ENCODE measurements at places on chromosomes 11 and 22.
A peak's percentile ranks its signal among the peaks of the same experiment; 100 is the strongest.

DNA sequence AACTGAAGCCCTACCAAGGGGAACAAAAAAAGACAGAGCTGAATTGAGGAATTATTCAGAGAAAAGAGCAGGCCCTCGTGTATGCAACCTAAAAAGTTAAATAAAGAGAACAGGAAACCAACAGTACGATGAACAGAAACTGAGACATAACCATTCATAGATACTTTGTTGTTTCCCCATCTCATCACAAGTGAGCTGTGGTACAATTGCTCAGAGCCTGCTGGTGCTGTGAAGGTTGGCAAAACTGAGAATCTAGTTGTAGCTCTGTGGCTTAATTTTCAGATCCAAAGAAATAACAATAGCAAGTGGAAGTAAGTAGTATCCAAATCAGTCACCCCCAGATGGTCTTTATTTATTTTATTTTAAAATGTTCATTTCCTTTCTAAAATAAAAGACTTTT, 37.7 kb upstream of the BLID start:
- no peak for DNase-seq

DNA sequence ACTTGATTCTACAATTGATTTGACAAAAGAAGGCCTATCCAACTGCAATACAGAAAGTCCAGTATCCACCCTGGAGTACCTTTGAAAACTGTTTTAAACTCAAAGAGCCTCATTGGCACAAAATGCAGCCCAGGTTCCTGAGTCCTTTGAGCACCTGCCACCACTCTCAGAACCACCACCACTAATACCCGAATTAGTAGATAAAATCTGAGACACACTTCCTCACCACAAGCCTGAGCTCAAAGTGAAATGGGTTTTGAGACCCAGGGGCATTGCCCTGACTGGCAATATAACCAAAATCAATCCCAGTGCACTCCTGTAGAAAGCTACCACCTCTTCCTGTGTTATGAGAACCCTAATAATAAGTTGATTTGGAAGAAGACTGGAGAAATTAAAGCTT, 215.7 kb downstream of the CSNK2A3 start:
- no peak for DNase-seq

DNA sequence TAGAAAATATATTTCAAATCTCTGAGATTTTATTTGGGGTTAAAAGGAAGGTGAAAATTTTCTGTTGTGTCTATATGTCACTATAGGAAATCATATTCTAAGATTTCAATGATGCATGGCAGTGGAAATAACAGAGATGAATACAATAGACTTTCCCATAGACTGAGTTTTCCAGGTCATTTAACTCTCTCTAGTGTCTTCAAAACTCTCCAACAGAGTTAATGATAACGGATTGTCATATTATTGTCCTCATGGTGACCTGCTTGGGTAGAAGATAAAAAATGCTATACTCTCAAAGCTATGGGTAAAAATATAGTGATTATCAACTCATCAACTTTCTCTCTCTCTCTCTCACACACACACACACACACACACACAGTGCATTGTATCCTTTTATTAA, 312.9 kb downstream of the CNTN5 start:
- no peak for DNase-seq

- DNase-seq = no peak
Measured at GRCh38 chr11:131767421-131767820, 397.0 kb downstream of the NTM start.

- DNase-seq = peak; percentile 78
Measured at GRCh38 chr22:34587357-34588356, 478.3 kb upstream of the ISX start.

GRCh38 chr11:84313830-84314359, 1027.7 kb upstream of the CCDC90B start:
- DNase-seq = no peak

DNA sequence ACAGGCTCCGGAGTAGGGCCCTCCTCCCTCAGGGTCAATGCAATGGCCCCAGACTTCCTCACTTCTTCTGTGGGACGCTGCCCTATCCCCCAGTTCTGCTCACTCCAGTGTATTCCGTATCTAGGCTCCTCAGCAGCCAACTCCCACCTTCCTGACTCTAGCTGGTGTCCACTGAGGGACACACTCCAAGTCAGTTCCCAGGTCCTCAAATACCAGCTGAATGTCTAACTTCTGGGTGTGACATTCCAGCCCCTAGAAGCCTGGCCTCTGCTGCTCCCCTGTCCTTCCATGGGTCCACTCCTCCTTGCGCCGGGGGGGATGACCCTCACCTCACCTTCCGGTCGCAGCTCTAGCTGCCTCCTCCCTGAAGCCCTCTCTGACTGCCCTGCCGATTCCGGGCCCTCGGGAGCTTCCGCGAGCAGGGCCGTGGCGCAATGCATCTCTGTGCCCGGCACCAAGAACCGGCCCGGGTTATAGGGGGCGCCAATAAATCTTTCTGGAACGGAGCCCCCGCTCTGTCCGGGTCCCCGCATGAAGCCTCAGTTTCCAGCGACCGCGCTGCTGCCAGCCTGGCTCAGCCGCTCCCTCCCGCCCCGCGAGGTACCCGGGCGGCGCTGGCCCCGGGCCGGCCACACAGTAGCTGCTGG, 15.4 kb downstream of the BAD start:
- DNase-seq = no peak

- DNase-seq = no peak
Measured at GRCh38 chr11:109015283-109015682, 350.4 kb downstream of the DDX10 start.

GRCh38 chr11:33389635-33390034, 132.5 kb downstream of the HIPK3 start:
- DNase-seq = no peak

DNA sequence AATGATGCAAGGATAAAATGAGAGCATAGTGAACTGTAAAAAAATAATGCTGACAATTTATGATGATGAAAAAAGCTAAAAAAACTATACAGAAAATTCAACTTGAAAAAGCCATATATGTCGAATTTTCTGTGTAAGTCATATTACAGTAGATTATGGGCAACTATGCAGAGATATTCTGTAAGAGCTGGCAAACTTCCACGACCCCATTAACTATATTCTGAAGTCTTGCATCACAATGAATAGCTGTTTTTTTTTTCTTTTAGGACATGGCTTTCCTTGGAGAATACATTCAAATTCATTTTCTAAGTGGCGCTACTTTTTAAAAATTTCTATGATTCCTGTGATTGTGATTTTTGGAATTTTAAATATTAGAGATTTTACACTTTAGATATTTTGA, 18.4 kb downstream of the PSMD13 start:
- no peak for DNase-seq

DNA sequence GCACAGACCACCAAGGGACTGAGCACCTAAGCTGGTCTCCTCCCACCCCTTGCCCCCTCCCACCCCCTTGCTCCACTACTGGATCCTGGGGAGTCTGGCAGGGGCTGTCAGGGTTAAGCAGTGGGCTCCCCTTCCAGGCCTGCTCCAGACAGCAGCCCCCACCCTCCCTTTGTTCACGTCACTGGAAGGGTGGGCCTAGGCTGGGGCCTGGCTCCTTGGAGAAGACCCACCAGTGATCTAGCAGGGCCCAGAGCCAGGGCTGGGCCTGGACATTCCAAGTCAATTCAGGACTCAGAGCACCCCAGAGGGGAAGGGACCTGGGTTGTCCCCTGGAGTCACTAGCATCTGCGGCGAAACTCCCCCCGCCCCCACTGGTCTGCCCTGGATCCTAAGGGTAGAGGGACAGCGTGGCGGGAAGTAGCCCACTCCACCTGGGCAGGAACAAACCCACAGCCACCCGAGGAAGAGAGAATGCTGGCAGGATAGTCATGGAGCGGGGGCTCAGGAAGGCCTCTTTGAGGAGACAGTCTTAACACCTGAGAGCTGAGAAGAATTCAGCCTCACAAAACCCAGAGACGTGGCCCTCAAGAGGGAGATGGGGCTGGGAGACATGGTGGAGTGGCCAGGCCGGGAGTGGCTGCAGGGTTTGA, 45.8 kb downstream of the IGLL1 start:
- DNase-seq = no peak

GRCh38 chr11:60923326-60923725, 934 bp upstream of the TMEM132A start:
- peak; percentile 16 for DNase-seq

DNA sequence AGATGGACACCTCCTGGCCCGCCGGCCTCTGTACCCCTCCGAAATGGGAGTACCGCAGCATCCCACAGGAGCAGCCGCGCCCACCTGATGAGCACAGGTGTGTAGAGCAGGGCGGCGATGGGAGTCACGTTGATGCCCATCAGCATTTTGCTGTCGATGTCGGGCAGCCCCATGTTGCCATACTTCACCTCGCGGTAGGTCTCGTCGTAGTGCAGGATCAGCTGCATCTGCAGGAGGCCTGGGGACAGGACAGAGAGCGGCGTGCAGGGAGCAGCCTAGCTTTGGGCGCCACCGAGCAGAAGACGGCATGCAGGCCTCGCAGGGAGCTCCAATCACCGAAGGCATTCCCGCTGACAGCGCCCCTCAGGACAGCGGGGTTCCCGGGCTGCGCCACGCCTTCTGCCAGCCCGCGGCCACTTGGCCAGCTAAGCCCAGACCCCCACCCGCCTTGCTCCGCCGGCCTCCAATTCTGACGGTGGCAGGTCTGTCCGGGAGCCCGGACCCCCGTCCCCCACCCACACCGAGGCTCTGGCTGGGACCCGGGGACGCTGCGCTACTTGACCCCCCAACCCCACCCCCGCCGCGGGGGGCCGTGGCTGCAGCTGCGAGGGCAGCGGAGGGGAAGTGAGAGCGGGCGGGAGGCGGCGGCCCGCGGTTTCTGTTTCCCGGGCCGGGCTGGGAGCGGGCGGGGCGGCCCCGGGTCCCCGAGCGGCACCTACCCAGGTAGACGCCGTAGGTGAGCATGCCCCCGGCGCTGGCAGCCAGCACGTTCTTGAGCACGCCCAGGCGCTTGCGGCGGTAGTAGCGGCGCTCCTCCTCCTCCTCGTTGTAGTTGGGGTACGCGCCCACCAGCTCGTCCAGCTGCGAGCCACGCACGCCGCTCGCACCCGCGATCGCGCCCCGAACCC, 705 bp downstream of the UNC93B1 start:
- peak; percentile 35 for DNase-seq

GRCh38 chr11:45879803-45880686, 5.4 kb upstream of the MAPK8IP1 start:
- no peak for DNase-seq

DNA sequence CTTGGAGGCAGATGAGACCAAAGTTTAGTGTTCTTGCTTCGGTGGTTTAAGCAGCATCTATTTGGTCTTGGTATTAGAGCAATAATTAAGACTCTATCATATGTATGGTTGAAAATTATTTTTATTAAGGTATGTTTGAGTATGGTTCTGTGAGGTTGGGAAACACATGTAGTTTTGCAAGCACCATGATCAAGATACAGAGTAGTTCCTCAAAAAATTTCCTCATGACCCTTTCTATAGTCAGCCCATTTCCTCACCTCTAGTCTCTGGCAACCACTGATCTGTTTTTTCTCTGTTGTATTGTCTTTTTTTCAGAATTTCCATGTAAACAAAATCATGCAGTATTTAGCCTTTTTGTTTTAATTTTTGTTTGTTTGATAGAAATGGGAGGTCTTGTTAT, 18.4 kb downstream of the MTMR3 start:
- DNase-seq = no peak

DNA sequence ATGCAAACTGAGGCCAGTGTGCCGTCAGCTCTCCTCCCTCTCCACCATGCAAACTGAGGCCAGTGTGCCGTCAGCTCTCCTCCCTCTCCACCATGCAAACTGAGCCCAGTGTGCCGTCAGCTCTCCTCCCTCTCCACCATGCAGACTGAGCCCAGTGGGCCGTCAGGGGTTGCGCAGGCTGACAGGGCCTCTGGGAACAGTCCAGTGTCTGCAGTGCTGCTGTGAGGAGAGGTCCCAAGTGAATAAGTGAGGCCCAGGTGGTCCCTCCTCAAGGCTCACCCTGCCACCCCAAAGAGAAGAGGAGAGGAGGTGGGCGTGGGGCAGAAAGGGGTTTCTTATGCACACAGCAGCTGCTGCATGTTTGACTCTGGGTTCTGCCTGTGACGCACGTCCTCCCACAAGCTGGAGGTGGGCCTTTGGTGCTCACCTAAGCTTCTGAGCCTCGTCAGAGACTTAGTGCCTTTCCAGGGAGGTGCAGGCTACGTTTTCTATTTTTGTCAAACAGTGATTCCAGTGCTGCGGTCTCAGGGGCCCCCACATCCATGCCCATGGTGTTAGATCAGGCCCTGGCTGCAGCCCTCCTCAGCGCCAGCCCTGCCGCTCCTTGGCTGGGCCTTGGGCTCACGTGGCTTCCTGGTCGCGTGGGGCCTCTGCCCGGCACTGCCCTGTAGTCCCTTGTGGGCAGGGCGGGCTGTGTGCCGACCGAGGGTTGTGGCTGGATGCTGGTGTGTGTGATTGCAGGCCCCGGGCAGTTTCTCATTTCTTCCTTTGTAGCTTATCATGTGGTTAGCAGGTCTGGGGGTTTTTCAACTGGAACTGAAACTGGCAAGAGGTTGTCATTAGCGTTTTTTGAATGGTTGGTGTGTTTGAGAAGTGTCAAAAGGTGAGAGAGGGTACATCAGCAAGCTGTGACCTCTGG, 7.1 kb downstream of the TPCN2 start:
- DNase-seq = no peak

DNA sequence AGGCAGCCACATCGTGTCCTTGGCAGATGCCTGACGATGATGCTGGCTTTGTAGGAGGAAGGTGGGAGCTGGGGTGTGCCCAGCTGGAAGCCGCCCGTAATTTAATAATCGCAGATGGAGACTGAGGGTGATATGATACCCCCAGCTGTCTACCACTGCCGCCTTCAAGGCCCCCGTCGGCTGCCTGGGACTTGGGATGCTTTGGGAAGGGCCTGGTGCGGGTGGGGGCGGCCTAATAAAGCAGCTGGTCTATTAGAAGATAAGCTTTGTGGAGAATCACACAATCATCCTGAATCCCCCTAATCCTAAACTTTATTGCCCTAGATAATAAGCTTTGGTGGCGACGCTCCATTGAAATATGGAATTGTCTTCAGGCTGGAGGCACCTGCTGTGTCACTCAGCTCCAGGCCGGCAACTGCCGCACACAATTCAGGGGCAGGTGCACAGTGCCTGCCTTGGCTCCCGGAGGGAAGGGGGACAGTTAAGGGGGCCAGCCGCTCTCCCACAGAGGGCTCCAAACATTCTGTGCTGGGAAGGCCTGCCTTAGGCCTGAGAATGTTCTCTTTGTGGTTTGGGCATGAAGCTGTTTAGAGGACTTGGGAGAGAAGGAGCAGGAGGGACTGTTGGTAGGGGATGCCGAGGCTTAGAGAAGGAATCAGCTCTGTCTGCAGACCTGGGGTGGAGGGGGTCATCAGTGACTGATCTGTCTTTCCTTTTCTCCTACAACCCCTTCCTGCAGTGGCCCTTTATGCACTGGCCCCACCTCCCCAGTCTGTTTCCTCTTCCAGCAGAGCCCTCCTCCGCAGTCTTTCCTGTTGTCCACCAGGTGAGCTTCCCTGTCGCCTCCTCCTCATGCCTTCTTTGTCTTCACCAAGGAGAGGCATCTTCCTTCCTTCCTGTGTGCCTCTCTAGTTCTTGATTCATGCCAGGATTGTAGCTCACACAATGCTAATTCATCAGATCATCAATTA, 65.3 kb downstream of the ARL14EP start:
- DNase-seq = no peak

- no peak for DNase-seq
Measured at GRCh38 chr11:79206951-79207350, 233.9 kb downstream of the TENM4 start.

- no peak for DNase-seq
Measured at GRCh38 chr11:71443736-71444445, 4.3 kb downstream of the DHCR7 start.

- DNase-seq = no peak
Measured at GRCh38 chr11:67500831-67501715, 4.1 kb downstream of the PITPNM1 start.

- no peak for DNase-seq
Measured at GRCh38 chr11:72426103-72426757, 8.1 kb downstream of the CLPB start.

Measured in NCI-H1105 treated with DMSO at 0.1 percent for 48 hours (cell line).